ENCODE measurements at places on chromosomes 3 and 15.

DNA sequence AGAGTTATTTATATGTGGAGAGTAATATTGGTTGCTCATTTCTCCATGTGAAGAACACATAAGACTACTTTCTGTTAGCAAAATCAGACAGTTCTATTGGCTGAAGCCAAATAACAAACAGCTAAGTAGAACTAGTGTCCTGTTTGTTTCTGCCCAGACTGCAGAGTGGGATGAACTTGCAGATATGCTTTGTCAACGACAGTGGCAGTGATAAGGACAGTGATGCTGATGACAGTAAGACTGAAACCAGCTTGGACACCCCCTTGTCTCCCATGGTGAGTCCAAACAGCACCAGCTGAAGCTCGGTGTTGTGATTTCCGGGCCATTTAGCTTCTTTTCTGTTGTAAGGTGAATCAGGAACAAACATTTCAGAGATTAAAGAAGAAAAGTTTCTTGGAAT lies 102.6 kb upstream of the IL12A start:
- no peak for DNase-seq

DNA sequence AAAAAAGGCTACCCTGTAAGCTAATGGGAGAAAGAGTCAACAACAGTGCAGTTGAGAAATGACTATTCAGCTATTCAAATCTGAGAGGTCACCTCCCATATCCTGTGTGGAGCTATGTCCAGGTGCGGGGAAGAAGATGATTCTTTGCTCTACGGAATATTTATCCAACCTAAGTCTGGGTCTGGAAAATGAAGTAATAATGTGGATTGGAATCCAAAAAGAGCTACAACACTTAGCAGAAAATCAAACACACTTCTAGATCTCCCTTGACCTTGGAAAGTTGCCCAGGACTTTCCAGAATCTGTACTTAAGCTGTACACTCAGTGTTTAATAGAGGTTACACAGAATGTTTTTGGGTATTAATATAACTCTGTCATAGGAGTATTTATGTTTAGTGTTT lies 251.9 kb downstream of the NAALADL2 start:
- no peak for DNase-seq

DNA sequence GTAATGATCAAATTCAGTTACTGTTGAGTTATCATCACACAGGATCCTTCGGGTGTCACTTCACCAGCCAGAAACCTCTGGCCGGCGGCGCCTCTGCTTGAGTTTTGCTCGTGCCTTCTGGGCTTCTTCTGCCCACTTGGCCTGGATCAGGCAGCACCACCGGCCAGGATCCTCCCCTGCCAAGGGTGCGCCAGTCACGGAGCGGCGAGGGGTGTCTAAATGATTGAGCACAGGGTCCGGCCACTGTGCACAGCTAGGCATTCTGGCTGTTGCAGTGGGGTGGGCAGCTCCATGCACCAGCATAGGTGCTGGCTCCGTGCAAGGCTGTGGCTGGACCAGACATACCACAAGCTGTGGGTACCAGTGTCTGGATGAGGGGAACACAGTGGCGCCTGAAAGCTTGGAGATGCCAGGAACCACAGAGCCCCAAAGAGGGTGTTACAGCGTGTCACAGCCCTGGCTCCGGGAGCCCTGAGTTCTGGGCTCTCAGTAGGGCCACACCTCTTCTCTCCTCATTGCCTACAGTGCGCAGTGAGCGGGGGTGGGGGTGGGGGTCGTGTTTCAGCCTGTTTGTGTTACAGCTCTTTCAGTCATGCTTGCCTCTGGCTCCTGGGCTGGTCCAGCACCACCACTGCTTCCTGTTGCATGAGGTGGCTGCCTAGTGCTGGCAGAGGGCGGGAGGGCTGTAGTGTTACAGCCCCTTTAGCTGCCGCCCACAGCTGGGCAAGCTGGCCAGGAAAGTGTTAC lies 169.4 kb downstream of the FNDC3B start:
- DNase-seq: no peak

GRCh38 chr3:61796088-61796680 lies 234.8 kb downstream of the PTPRG start:
- no peak for DNase-seq

DNA sequence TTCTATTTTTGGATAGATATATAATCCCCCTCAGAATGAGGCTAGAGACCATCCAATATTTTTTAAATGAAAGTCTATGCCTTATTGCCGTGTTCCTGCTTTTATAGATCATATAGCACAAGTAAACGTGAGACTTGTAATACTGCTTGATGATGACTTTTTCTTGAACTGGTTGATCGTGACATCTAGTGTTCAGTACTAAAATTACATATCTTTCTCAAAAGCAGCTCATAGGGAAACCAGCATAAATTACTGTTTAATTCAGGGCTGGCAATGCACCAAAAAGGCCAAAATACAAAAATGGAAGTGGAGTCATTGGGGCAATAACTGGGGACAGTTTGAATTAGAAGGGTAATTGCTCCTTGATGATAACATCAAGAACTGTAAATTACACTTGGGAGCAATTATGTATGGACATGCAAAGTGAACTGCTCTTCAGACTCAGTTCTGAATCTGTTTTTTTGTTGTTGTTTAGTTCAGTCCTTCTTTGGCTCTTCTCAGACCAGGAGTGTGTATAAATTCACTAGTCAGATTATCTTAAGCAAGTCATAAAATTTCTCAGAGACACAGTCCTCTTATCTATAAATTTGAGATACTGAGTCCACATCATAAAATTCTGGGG lies 325.3 kb downstream of the THSD4 start:
- peak; percentile 12 for DNase-seq

DNA sequence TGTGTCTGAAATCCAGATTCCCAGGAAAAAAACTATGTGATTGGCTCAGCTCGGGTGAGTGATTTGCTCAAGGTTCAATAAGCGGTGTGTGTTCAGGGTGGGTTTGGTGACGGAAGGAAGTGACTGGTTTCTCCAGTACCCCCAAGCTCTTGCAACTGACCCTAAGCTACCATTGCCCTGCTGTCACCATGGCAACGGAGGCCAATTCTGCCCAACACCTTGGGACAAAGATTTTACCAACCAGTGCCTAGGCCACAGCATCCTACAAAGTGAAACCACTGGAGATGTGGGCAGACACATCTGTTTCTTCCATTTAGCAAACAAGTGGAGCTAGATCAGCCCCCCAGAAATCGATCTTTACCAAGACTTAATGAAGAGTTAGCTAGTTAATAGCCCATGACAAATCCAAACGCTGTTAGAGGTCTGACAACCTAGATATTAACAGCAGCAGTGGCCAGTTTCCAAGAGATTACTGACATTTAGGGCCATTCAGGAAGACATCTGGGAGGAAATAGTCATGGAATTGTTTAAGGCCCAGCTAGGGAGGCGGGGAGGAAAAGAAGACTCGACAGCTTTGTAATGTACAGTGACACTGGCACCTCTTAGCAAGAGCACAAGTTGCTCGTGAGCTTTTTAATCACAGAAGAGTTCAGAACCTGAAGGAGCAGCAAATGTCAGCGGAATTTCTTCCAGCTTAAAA lies 195.9 kb downstream of the SLCO3A1 start:
- no peak for DNase-seq

DNA sequence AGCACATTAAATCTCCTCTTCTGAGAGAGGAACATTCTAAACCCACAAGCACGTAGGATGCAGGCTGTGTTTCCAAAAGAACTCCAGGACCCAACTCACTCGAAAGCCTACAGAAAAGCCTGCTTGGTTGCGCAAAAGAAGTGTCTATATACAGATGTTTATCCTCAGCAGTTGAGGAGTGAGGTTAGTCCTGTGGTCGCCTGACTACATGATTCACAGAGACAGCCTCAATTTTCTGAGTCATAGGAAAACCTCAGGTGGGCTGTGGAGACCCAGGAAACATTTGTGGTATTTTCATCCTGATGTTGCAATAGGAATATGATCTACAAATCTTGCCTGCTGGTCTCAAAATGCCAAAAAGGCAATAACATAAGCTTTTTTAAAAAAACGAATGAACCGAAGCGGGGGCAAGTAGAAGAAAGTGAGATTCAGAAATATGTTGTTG lies 183.8 kb upstream of the THRB start:
- no peak for DNase-seq

DNA sequence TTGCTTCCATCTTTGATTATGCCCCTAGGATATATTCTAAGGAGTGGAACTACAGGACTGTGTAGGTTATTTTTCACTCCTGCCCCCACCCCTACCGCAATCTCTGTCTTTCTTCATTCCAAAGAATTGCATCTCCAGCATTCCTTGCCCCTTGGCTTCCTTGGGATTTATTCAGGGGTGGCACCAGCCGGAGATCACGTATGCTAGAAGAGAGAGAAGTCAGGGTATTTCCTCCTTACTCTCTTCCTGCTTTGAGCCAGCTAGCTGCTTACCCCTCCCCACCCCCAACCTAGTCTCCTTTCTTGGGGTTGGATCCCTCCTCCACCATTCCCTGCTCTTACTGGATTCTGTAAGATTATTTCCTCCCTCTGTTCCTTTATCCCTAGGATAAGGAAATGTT lies 35.0 kb upstream of the DENND4A start:
- DNase-seq: no peak

DNA sequence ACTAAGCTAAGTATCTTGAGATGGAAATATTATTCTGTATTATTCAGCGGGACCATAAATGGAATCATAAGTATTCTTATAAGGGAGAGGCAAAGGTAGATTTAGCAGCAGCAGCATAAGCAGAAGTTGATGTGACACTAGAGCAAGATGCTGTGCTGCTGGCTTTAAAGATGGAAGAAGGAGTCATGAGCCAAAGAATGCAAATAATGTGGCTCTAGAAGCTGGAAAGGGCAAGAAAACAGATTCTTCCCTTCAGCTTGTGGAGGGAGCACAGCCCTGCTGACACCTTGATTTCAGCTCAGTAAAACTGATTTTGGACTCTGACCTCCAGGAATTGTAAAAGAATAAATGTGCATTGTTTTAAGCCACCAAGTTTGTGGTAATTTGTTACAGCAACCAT lies 144.2 kb upstream of the ANKRD28 start:
- DNase-seq: no peak

DNA sequence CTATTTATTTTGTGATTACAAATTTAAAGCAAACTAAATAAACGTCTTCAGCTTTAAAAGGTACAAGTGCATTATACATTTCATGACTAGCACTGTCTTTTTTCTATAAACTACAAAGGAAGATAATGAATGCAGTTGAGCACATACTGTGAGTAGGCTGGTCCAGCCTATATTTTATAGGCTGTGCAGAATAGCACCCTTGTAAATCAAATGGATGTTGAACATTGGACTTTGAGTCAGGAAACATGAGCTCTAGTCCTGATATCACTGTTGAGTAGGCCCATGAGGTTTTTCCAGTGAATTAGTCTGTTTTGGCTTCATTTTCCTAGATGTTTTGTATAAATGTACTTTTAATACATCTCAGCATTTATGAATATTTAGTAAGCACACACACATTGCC lies 447.3 kb upstream of the KCNMB2 start:
- no peak for DNase-seq

DNA sequence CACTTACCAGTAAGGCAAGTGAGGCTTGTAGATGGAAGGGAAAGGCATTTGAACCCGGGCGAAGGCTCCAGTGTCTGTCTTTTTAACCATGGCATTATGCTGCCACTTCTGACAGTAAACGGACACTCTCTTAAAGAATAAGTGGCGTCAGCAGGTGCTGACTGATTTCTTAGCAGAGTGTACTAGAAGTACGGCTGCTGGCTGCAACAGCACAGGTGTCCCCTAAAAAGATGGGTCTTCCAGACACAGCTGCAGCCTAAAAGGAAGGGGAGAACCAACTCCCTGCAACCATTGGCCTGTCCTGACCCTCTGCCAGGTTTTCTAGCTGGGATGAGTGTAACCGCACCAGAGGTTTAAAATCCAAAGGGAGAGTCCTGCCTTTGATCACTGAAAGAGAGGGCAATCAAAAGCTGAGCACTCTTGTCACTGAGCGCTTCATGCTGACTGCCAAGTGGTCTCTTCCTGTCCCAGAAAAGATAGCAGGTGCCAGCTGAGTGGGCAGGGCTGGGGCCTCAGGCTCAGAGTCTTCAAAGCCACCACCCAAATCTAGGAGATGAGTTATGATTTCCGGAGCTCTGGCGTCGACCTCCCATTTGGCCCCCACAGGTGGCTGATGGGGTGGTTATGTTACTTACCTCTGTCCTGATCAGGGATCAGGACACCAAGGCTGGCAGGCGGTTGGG lies 255.8 kb downstream of the SLCO3A1 start:
- DNase-seq: no peak

GRCh38 chr3:69646287-69647067 lies 92.8 kb upstream of the MITF start:
- DNase-seq: no peak

- DNase-seq: no peak
Observed at GRCh38 chr3:38460377-38461270, 6.9 kb downstream of the ACVR2B start.

GRCh38 chr3:133113927-133114597 lies 75.9 kb downstream of the TMEM108 start:
- no peak for DNase-seq

DNA sequence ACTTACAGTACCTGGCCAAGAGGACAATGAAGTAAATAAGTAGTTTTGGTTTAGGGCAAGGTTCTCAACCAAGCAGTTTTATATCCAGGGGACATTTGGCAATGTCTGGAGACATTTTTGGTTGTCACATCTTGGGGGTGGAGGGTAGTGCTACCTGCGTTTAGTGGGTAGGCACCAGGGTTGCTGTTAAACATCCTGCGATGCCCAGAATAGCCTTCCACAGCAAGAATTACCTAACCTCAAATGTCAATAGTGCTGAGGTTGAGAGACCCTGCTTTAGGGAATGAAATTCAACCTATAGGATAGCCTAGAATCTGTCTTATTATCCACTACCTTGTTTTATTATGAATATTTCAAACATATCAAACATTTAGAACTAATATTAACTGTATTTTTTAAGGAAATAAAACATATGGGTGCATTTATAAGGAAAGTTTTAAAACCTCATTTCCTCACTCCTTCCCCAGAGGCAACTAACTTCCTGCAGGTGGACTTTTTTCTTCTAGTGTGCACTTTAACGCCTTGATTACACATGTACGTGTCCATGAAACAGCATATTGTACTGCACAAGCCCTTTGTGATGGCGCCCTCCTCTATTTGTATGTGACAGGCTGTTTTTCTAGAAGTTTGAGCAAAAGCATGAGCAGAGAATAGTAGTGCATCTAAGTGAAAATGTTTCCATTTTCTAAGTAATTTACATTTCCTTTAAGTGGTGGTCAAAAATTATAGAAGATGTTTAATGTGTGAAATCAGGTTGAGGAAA lies 57.1 kb downstream of the TRAK1 start:
- DNase-seq: no peak
